ENCODE measurements at places on chromosomes 11 and 22.

- DNase-seq: no peak
Measured at GRCh38 chr11:65100674-65101350, 4.8 kb downstream of the VPS51 start.

DNA sequence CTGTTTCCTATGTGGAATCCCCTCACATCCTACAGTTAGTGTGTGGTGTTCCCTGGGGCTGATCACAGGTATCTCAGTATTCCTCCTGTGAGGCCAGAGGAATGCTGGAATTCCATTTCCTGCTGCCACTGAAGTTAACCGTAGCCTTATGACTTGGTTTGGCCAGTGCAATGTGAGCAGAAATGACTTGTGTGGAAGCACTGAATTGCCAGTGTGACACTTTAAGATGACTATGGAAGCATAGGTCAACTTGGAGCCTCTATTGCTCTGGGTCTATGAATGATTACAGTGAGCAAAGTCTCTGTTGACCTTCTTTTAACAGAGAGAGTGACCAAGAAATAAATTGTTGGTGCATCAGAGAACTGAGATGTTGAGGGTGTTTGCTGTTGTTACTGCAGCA, 16.5 kb downstream of the TBRG1 start:
- no peak for DNase-seq

DNA sequence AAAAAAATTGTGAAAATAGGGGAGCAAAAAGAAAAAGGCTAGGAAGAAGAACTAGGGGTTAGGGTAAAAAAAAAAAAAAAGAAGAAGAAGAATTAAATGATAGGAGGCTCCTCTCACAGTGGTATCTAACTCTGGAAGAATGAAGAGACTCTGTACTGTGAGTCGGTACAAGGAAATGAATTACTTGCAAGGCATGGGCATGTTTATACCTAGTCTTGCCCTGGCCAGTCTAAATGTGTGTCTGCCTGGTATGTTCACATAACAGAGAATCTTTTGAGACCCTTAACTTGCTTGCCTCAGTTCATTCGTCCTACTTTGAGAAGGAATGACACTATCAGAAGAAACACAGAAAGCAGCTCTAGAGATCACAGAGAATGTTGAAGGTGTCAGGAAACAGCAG, 159.6 kb downstream of the SWAP70 start:
- no peak for DNase-seq

DNA sequence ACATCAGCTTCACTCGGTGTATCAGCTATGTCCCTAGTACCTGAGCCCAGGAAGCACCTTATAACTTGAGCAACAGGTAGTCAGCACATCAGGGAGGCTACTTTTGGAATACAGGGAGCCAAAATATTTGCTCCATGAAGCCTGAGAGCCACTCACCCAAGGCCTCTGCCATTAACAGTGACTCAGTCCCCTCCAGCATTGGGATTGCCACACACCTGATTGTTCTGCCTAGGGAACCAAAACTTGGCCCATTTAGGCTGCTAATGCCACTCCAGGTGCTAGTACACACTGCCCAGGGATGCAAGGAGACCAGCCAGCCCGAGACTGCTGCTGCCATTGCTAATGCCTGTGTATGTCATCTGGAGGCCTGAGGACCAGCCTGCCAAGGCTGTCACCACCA, 773.6 kb upstream of the TENM4 start:
- no peak for DNase-seq

DNA sequence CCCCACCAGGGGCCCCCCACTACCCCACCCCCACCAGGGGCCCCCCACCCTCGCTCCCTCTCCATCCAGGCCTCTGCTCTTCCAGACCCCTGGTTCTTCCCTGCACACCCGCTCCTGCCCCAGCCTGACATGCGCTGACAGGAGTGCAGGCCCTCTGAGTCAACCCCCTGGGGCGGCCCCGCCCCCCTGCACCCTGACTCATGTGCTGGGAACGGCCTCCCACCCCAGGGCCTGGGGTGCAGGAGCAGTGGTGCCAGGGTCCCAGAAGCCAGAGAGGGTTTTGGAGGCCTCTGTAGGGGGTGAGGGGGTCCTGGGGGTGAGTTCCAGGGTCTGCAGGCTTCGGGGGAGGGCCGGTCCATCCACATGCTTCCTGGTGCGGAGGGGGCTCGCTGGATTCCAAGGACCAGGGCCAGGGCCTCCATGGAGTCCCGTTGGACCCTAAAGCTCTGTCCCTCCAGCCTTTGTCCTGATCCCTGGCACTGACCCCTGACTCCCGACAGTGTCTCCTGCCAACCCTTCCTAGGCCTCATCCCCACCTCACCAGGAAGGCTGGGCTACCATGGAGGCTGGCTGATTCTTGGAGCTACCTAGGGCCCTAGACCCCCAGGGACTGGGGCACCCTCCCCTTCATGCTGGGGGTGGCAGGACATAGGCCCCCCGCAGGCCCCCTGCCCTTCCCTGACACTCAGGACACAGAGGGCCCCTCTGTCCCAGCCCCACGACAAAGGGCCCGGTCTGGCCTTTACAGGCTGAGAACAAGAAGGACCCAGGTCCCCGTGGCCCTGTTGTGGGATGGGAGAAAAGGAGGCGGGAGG, 583 bp upstream of the PKP3 start:
- no peak for DNase-seq

- DNase-seq: no peak
Measured at GRCh38 chr11:35057926-35058668, 80.9 kb upstream of the CD44 start.

GRCh38 chr22:20979243-20979809, 2.8 kb upstream of the LZTR1 start:
- DNase-seq: peak; percentile 73

- peak; percentile 71 for DNase-seq
Measured at GRCh38 chr22:38412435-38413084, 42.4 kb downstream of the KCNJ4 start.

DNA sequence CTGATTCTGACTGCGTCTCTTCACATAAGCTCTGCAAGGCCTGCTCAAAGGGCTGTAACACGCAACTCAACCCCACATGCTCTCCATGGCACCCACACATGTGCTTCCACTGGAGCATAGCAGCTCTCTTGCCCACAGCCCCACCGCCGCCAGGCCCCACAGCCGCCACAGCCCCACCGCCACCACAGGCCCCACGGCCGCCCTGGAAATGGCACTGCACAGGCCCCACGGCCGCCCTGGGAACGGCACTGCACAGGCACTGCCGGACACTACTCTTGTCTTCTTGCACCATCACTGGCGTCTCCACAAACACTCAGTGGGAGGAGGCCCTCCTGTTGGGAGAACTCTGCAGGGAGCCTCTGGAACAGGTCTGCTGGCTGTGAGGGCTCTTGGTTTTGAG, 8.6 kb downstream of the MOB2 start:
- DNase-seq: no peak

- no peak for DNase-seq
Measured at GRCh38 chr11:71151561-71151960, 100.8 kb downstream of the SHANK2 start.

GRCh38 chr11:380095-380480, 10.8 kb downstream of the B4GALNT4 start:
- DNase-seq: no peak

DNA sequence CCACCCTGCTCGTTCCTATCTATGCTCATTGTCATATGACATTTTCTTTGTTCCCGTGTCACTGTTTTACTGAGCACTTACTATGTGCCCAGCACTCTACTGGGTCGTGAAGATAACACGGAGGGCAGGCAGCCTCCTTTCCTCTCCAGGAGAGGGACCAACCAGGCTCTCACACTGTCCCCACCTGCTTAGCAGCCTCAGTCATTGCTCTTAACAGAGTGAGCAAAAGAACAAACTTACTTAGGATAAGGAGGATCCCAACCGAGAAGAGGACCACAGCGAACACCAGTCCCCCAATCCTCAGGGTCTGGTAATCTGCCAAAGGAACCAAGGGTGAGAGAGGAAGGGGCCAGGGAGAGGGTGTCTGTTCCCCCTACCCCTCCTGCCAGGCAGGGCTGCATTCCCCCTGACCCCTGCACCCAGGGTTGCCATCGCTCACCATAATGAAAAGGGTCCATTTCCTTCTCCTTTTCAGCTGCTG, 17.0 kb upstream of the FXYD2 start:
- no peak for DNase-seq

All from stimulated activated naive CD8-positive, alpha-beta T cell treated with anti-CD3 and anti-CD28 coated beads, Interleukin-15, Interleukin-2, amounts not matched to agents 100 U/mL and 50 U/mL, for 24 hours (primary cell).